M059J (cell line): ENCODE measurements at places on chromosomes 7 and 10. TPM values are rescaled to one million over a fixed set of nuclear protein-coding genes. Genes with fewer than 3 reads are reported as not detected.

MYL10 gene
- not detected in 2 replicates for total RNA-seq

CALML3 gene
- not detected in 2 replicates for total RNA-seq

PRSS1 gene
- total RNA-seq: not detected in 2 replicates

ETV1 gene
- total RNA-seq: 9.0 and 11.9 TPM in 2 replicates

HMX3 gene
- total RNA-seq: not detected in 2 replicates

PTPRN2 gene
- total RNA-seq: 2.2 and 2.3 TPM in 2 replicates

GPR26 gene
- not detected in 2 replicates for total RNA-seq

SSBP1 gene
- total RNA-seq: 320 and 374 TPM in 2 replicates

CAMK2G gene
- total RNA-seq: 29.3 and 42.2 TPM in 2 replicates

OPN1SW gene
- total RNA-seq: not detected in 2 replicates

RPEL1 gene
- total RNA-seq: 0.12 TPM in 1 of 2 replicates, not detected in the other

DLX6 gene
- total RNA-seq: 0.22 and 1.6 TPM in 2 replicates

NUTM2B gene
- 0.10 and 0.32 TPM in 2 replicates for total RNA-seq

TMEM176A gene
- total RNA-seq: 0.34 TPM in 1 of 2 replicates, not detected in the other
